Amniotic epithelial cell (primary cell): ENCODE measurements at places on chromosomes 2 and 18.
A peak's percentile ranks its signal among the peaks of the same experiment; 100 is the strongest.

GRCh38 chr2:3023531-3023930 is 354.1 kb downstream of the EIPR1 start:
- no peak for DNase-seq

DNA sequence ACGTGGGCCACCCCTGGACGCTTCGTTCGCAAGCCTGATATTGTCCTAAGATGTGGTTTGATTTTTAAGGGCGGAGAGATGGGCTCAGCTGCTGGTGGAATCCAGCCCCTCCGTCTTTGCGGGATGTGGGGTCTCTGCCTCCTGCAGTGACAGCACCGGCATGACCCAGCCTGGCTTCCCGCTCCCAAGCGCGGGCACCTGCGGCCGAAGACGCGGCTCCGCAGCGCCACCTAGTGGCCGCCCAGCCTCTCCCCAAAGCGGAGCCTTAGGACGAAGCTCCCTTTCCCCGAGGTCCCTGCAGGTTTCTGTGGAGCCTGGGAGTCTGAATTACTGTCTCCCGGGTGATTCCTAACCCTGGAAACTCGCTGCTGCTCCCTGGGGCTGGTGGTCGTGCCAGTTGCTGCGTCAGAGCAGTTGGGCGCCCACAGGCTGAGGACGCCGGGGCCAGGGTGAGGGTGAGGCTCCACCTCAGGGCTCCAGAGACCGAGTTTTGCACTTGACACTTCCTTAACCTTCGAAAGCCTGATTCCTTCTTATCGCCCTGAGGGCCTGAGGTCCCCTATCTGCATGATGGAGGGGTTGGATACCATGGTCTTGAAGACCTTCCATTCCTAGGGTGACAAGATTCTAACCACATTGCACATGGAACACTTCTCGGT is 137.5 kb downstream of the TPO start:
- peak; percentile 12 for DNase-seq

- no peak for DNase-seq
These were observed 2.4 kb downstream of the FTCDNL1 start for GRCh38 chr2:199848389-199849130.

DNA sequence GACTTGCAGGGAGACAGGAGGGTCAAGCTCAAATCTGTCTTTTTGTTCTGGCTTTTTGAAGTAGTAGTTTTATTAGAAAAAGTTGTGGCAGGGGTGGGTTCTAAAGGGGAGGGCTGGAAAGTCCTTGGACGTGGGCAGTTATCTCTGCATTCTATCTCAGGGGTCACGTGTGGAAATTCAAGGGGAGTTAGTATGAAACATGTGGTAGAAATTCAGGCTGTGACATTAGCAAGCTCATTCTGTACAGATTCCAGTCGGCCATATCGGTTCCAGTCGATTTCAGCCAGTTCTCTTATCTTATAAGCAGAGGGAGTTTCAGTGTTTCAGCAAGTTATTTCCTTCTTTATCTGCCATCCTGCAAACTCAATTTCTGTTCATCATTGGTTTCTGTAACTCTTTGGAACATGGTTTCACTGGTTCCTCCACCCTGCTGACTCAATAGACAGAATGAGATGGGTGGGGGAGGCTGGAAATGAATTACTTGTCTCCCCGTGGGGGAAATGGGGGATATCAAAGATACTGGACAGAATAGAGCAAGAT is 53.0 kb downstream of the RAB27B start:
- DNase-seq, result no peak

- DNase-seq, result peak; percentile 96
These were observed 97.4 kb upstream of the DNAJC10 start for GRCh38 chr2:182618672-182619079.

GRCh38 chr2:26541401-26542193 is 63.7 kb upstream of the OTOF start:
- no peak for DNase-seq

DNA sequence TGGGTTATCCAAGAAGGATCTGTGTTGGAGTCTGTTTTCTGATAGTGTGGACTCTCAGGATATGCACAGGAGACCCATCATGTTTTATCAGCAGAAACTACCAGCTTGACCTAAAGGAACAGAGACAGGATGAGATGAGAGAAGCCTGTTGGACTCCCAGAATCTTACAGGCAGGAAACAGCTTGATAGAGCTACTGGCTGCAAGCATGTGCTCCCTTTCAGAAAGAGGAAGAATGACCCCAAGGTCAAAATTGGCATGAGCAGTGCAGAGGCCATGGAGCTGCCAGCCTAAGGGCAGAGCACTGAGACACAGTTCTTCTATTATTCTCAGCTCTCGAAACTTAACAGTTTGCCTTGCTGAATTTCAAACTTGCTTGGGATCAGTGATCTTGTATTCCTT is 135.2 kb upstream of the NFATC1 start:
- DNase-seq, result no peak

DNA sequence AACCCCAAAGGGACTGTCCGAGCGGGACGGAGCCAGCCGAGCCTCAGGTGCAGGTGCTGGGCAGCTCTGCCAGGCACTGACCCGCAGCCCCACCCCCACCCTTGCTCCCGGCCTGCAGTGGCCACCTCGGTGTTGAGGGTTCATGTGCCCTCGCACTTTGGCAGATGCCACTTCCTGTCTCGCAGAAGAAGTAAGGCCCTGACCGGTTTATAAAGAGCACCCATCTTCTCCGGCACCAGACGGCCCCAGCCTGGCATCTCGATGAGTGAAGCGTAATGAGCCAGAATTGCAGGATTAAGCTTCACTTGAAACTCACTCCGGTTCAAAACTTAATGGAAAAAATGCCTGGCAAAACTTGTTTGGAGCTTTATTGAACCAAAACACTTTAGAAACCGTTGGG is 10.9 kb upstream of the NFATC1 start:
- no peak for DNase-seq

DNA sequence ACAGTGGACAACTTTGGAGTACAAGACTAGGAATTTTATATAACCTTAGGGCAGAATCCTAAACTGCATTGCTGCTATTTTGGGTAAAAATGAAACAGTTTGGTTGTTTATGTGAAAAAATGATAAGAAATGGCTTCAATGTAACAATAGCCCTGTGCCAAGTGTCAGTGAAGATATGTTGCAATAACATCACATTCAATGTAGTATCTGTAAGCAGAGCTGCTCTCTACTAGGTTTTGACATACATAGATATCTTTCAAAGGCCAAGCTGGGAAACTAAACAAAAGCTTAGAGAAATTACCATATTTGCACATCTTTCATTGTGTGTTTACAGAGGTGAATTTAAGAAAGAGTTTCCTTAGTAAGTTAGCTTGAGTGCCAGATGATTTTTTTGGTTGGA is 135.0 kb upstream of the DOK6 start:
- DNase-seq, result peak; percentile 19

DNA sequence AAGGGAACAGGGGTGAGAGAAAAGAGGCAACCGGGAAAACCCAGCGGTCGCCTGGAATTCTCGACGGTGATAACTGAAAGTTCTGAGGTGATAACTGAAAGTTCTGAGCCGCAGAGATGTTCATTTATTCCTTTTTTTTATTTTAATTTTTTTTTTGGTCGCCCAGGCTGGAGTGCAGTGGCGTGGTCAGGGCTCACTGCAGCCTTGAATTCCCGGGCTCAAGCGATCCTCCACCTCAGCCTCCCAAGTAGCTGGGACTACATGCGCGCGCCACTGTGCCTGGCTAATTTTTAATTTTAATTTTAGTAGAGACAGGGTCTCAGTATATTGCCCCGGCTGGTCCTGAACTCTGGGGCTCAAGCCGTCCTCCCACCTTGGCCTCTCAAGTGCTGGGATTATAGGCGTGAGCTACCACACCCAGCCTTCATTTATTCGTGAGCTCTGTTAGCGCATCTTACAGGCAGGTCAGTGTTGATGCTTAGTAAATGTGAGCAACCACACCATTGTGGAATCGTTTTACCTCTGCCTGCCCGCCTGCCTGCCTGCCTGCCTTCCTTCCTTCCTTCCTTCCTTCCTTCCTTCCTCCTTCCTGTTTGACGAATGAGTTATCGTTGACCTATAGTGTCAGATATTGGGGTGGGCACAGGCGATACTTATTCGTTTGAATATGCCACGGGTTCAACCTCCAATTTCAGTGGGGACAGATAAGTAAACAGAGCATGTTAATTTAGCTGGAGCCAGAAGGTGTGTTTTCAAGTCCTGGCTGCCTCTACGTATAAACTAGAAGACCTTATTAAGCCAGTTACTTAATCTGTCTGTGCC is 557 bp upstream of the E2F6 start:
- DNase-seq, result no peak

DNA sequence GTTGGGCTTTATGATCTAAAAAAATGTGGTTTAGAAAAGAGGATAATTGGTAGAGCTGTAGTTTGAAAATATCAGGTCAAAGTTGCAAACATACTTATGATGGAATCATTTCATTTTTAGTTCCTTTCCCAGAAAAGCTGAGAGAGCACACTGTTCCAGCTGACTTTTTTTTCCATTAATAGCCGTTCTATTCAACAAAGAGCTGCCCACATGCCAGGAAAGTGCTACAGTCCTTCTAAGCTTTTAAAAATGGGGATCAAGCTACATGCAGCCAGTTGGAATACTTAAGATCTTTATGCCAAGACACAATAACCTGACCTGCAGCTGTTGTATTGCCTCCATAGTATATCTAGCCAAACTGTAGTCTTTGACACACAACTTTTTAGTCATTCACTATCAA is 111.5 kb downstream of the GALNT3 start:
- DNase-seq, result no peak

DNA sequence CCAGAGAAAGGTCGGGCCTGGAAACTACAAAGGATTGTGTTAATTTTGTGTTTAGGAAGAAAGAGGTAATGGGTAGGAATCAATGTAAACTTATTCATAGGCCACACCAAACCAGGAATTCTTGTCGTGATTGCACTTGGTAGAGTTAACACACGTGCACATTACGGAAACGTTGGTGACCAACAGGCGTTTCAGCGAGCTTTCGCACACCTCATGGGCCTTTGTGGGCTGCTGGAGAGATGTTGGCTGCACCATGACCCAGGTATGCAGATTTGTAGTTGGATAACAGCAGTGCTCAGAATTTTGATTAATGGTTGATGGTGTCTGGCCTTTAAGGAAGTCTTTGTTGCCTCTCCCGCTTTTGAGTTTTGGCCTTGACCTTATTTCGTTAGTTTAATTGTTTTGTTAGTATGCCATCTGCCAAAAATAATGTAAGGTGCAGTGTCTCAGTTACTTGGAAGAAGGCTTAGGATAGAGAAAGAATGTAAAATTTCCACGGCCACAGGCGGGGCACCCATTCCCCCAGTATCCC is 1.9 kb downstream of the ZNF236 start:
- no peak for DNase-seq

- DNase-seq, result no peak
These were observed 169.2 kb upstream of the CCDC68 start for GRCh38 chr18:55128437-55128836.

- DNase-seq, result peak; percentile 84
These were observed 45.6 kb upstream of the ODC1 start for GRCh38 chr2:10493634-10494281.

GRCh38 chr18:50560681-50561629 is 1.1 kb downstream of the MAPK4 start:
- DNase-seq, result no peak
